ENCODE measurements at places on chromosomes 6 and 20.

DNA sequence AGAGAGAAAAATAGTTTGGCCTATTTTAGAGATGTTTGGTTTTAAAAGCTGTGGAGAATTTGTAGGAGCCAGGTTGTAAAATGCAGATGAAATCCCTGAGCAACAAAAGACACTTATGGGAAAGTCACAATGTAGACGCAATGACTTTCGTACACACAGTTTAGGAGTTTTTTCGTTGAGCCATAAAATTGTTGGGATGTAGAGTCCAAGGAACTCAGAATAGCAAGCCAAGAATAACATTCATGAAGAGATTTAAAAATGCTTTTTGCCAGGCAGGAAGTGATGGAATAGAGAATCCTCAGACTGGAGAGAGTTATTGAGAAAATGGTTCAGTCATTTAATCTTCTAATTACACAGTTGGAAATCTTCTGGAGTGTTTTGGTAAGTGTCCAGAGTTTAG, 11.5 kb upstream of the PROKR2 start:
- no peak for DNase-seq

GRCh38 chr6:17186925-17187324, 85.1 kb downstream of the STMND1 start:
- DNase-seq: no peak

GRCh38 chr6:160104821-160105517, 16.6 kb upstream of the SLC22A1 start:
- DNase-seq: no peak

DNA sequence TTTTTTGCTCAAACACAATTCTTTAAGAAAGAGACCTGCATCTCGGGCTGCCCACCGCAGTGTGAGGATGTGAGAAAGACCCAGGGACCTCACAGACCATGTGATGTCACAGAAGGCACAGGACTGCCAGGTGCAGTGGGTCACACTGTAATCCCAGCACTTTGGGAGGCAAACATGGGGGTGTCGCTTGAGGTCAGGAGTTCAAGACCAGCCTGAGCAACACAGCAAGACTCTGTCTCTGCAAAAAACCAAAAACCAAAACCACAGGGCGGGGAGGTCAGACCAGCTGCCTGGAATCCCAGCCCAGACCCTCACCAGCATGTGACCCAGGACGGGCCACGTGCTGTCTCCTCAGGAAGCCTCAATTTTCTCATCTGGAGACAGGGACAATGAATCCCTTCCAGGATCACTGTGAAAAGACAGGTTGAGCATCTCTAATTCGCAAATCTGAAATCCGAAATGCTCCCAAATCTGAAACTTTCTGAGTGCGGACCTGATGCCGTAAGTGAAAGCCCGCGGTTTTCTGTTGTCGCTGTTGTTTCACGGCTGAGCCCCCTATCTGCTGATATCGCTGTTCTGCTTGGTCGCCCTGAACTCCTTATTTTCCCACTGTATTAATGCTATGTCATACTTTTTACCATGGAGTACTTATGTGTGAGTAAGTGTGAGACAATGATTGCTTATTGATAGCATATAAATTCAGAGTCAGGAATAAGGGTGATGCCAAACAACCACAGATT, 159.5 kb upstream of the PTPN1 start:
- no peak for DNase-seq

GRCh38 chr20:18001131-18001921, 32.5 kb downstream of the MGME1 start:
- DNase-seq: no peak

DNA sequence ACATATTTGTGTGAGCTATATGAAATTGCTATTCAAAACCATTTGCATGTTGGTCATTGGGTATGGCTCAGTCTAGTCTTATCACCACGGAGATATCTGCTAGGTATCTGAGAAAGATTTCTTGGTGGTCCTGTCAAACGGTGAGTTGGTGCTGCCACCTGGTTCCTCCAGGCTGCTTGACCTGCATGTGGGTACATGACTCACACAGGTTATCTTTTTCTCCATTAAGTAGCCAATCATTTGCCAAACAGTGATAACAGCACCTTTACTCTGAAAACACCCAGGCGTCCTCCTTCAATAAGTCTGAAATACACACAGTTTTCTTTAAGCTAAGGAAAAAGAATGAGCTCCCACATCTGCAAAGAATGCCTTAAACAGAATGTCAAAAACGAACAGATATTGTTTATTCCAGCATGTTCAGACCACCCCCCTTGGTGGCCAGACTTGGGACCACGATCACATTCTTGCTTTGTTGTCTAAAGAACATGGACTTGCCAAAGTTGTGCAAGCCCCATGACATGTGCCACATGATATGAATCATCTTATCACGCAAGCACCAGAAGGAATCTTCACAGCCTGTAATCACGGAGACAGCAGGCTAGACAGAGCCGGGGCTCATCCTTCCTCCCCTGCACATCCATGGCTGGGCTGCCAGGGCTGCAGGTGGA, 200.7 kb upstream of the THBS2 start:
- DNase-seq: no peak

- DNase-seq: no peak
Measured at GRCh38 chr6:5704708-5705107, 302.0 kb downstream of the NRN1 start.

DNA sequence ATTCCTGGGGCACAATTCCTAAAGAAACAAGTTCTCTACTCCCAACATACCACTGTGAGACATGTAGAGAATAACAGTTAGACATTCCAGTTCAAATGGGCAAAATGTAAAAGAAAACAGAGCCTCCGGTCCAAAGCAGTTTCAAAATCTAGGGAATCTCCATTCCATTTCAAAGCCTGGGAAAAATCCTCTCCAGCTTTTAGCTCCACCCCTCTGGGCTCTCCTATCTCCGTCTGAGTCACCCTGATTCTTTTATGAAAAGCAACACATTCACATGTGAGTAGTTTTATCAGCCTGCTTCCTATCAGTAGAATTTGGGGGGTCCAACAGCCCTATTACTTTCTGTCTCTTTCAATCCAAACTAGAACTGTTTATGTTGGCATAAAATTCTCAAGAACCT, 3.7 kb downstream of the CSNK2A1 start:
- no peak for DNase-seq

- no peak for DNase-seq
Measured at GRCh38 chr20:36355469-36356171, 49.5 kb downstream of the DLGAP4 start.
